ENCODE measurements at places on chromosomes 4 and X.

GRCh38 chr4:6270636-6271121 is 1.0 kb downstream of the WFS1 start:
- no peak for DNase-seq

DNA sequence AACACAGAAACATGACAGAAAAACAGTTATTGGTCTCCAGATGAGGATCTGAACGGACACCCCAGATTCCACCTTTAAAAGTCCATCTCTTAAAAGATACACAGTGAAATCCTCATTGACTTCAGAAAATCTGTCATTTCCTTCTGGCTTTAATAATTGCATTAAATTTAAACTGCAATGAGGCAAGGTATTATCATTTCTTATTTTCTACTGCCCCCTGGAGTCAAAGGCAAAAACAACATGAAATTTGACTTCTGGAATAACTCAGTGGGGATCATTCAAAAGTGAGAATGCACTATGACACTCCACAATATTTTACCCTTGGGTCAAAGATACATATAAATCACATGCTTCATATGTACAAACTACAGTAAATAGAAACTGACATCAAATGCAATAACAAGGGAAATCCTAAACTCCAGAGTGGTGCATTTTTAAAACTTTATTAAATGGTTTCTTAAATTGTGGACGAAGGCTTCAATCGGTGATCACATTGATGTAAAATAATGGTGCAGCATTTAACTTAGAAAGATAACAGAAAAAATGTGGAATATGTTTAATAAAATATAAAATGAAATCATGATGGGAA is 56.4 kb upstream of the SPANXN1 start:
- DNase-seq: no peak

GRCh38 chr4:39066371-39066770 is 4.3 kb downstream of the KLHL5 start:
- DNase-seq: no peak

- no peak for DNase-seq
Observed at GRCh38 chr4:23930750-23931488, 41.1 kb upstream of the PPARGC1A start.

- no peak for DNase-seq
Observed at GRCh38 chr4:121692261-121692660, 4.5 kb downstream of the ANXA5 start.

DNA sequence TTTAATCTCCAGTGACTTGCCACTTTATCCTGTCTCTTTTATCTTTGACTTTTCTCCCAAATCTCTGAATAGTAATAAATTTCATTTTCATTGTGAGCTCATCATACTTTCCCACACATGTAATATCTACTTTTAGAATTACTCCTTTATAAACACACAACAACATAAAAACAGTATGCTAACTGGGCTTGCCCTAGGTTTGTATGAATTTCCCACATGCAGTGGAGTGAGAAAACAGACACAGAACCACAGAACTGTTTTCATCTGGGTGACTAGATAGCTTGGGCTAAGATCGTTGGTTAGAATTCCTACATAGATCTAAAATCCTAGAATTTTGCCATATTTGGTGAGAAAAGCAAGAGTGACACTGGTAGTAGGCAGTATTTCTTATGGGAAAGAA is 409.5 kb downstream of the SPRY1 start:
- no peak for DNase-seq

GRCh38 chrX:39750256-39750790 is 347.4 kb downstream of the BCOR start:
- DNase-seq: no peak

All from CMK (cell line).